ENCODE measurements at places on chromosomes 1 and 21.

GRCh38 chr1:217332431-217333065, 298.3 kb downstream of the GPATCH2 start:
- no peak for DNase-seq

GRCh38 chr1:1833916-1834325, 55.7 kb upstream of the NADK start:
- no peak for DNase-seq

DNA sequence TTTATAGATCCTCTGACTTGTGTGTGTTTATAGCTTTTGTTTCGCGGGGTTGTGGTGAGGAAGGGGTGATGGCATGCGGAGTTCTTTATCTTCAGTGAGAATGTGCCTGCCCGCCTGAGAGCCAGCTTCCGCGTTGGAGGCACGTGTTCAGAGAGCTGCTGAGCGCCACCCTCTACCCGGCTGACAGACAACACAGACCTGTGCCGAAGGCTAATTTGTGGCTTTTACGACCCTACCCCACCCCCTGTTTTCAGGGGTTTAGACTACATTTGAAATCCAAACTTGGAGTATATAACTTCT, 14.4 kb upstream of the CD101 start:
- DNase-seq = peak; percentile 74

GRCh38 chr1:12031039-12031980, 12.0 kb downstream of the MIIP start:
- peak; percentile 62 for DNase-seq

DNA sequence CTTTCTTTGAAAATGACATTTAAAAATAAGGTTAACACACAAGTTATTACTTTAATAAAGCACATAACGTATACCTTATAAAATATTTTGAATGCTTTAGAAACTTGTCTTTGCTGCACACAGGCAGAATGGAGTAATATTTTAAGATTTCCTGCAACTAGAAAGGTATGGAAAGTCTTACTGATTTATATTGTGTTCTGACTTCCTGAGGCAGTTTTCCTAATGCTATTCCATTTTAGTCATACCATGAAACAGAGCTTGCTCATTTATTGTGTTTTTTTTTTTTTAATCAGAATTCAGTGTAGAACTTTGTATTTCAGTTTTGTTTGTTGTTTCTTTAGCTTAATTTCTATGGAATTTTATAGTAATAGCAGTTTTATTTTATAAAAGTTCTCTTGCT, 60.9 kb upstream of the S1PR1 start:
- no peak for DNase-seq

DNA sequence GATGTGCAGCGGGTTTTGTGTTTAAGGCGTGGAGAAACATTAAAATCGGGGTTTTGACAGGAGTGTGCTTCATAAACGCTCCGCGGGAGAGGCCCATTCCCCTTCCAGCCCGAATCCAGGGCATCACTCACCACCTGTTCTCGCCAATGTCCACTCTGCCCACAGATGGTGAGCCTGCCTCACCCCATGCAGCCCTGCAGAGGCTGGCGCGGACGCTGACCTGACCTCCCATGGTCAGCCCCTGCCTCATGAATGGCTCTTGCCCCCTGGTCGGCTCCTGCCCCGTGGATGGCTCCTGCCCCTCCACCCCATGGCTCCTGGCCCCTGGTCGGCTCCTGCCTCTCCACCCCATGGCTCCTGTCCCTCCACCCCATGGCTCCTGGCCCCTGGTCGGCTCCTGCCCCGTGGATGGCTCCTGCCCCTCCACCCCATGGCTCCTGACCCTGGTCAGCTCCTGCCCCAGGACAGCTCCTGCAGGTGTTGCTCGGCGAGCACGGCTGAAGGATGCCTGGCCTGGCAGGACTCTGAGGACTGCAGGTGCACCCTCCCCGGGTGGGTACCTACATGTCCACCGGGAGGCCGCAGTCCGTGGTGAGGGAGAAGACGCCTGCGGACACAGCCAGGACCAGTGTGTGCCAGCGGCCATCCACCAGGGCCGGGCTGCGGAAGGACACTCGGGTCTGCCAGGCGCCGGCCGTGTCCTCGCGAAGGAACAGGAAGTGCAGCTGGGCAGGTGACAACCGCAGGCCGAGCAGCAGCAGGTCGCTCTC, 6.7 kb downstream of the KRTAP10-1 start:
- DNase-seq = no peak

DNA sequence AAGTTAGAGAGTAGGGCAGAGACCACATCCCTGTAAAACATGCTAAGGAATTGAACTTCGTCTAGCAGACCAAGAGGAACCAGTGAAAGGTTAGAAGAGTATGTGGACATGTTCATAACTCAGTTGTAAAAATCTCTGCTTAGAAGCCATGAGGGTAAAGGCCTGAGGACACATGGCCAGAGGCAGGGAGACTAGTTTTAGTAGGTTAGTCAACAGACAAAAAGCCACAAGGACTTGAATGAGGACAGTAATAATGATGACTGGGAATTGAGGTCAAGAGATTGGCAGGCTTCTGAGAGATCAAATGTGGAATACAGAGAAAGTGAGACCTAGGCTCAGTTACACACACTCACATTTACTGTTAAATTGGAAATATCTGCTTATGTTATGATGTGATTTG, 205.5 kb upstream of the HOOK1 start:
- no peak for DNase-seq

GRCh38 chr1:244353551-244354091, 98.1 kb downstream of the ADSS2 start:
- DNase-seq = no peak

DNA sequence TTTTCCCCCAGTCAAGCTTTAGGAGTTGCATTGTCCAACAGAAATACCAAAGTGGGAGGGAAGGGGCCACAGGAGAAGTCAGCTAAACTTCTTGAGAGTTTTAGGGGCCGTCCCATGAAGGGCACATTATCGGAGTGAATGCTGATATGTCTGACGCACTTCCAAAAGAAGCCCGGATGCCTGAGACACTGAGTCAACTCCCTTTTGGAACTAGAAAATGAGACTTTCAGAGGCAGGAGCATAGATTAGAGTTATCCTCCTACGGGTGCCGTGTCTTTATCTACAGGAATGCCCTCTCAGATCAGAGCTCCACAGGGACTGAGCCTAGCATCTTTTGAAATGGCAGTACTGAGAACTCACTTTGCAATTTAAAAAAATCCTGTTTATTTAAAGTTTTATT, 13.1 kb downstream of the ACTN2 start:
- no peak for DNase-seq

GRCh38 chr1:12001249-12001917, 17.9 kb upstream of the MIIP start:
- DNase-seq = peak; percentile 61

GRCh38 chr21:32770871-32771523, 558 bp downstream of the PAXBP1 start:
- peak; percentile 41 for DNase-seq

GRCh38 chr1:2148691-2149090, 45.9 kb downstream of the FAAP20 start:
- peak; percentile 28 for DNase-seq

DNA sequence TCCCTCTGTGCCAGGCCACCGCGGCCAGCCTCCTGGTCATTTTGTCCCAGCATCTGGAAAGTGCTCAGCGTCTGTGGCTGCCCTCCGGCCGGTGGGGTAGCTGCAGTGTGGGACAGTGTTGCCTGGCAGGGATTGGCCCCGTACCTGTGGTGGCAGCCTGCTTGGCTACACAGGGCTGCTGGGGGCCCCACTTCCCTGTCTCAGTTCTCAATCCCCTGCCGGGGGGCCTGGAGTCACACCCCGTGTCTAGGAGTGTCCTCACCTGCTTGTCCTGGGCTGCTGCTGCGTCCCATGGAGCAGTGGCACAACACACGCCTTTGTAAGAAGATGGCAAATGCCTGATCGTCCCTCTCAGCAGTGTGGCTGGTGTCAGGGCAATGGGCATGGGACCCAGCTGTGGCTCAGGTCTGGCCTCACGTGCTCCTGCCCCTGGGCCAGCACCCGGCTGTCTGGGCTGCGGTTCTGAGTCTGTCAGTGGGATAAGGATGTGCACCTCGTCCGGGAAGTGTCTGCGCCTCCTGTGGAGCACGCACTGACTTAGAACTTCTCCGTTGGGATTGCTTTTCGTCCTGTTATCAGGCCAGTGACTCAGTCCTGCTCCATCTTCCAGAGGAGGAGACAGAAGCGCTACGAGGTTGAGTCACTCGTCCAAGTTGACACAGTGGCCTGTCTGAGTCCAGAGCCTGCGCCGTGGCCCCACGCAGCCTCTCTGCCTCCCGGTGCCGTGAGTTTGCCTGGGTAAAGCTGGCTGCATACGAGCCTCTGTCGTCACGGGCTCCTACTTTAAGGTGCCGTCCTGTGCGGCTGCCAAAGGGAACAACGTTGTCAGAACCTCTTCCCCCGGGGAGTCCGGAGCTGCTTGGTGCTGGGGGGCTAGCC, 41.0 kb downstream of the CRYAA start:
- no peak for DNase-seq

DNA sequence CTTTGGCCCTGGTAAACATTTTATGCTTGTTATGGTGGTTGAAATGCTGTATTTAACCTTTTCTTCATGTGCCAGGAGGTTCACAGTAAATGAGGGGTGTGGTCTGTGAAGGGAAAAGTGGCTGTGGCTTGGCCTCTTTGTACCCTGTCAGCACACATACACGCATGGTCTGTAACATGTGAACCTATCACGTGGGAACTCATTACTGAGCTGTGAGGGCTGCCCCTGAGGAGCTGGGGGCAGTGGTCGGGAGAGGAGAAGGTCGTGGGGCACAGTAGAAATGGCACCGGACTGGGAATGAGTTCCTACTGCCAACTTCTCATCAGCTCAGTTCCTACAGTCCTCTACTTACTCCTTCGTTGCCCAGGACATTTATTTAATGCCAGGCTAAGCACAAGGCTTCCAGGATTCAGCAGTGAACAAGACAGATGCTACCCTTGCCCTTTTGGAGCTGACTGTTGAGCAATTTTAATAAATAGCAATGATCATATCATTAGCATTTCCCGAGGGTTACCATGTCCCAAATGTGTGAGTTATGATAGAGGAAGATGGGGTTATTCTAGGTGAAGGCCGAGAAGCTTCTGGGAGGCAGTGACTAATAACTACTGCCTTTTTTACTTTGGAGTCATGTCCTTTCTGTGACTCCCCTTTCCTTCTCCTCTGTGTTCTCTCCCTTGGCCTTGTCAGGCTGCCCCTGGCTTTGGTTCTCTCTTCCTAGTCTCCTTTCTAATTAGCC, 38.8 kb downstream of the DDR2 start:
- no peak for DNase-seq

GRCh38 chr1:44002606-44003157, 11.3 kb downstream of the CCDC24 start:
- DNase-seq = no peak

GRCh38 chr1:65998763-65999583, 206.3 kb downstream of the PDE4B start:
- no peak for DNase-seq

DNA sequence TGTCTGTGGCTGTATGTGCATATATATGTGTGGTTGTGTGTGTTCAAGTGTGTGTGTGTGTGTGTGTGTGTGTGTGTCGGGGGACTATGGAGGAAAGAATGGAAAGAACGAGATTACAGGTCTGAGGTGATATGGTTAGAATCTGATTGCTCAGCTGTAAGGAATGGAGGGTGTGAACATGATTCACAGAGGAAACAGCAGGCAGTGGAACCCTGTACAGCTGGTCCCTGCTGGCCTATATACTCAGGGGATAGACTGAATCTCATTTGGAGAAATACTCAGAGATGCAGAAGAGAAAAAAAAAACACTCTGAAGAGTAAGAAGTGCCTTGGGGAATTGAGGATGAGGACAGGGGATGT, 180.1 kb upstream of the ESRRG start:
- DNase-seq = no peak

GRCh38 chr1:210792250-210793102, 341.5 kb downstream of the KCNH1 start:
- DNase-seq = no peak

DNA sequence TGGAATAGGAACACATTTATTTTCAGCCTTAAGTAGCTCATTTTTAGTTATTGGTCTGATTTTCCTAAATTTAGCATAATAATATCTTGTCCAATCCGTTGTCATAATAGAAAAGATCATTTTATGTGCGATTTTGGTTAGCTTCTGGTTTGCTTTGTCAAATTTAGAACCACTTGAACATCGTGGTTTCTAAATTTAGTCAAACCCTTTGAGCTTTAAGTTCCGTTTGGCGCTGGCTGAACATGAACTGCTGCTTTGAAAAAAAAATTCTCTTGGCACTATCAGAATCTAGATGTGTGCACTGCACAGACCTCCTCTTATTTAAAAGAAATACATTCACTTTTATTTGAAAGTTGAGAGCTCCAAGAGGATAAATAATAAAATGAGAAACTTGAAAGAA, 370.6 kb downstream of the PTPRC start:
- no peak for DNase-seq

DNA sequence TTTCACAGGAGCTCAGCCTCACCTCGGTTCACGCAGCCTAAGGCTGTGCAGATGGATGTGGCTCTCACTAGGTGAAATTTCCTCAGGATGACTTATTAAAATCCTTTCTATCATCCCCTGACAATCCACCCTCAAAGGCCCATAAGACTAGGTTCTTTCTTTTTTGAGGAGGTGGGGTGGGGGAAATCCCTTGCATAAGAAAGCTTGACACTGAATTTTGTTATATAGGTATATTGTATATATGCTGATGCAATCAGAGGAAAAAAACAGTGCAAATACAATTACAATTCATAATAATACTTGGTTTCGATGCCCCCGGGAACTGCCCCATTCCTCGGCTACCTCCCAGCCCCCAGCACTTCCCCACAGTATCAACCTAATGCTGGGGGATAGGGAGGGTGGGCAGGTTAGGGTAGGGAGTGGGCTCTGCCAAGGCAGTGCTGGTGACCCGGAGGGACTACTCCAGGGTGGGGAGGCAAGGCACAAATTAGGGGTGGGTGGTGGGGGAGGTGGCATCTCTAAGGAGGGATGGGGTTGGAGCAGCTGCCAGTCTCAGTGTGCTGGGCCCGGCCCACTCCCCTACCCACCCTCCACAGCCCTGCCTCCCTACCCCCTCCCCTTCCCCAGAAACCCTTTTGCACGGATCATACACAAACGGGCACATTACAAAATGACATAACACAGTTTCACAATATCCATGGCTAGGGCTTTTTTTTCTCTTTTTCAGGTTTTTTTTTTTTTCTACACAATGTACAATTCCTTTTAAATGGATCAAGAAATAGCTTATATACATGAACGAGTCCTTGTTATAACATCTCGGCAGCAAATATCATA, 30.9 kb downstream of the SLC27A3 start:
- DNase-seq = no peak

DNA sequence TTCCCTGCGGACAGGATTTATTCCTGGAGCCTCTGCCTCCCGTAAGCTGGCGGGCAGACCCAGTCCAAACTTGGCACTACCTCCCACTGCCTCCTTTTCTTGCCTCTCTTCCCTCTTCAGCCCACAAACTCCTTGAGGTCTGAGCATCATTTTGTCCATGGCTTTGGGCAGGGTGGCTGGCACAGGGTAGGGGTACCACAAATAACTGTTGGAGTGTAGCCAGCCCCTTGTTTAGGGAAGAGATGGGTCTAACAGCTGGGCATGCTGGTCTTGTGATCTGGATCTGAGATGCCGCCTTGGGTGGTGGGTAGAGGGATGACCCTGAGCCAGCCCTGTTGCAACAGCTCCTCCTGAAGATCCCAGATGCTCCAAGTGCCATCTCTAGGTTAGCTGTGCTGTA, 71.4 kb upstream of the CLDN14 start:
- no peak for DNase-seq

- DNase-seq = no peak
These were observed 17.5 kb downstream of the ADGRB2 start for GRCh38 chr1:31746687-31747086.

Measured in stimulated activated CD4-positive, alpha-beta T cell treated with anti-CD3 and anti-CD28 coated beads, Interleukin-2, amount 100 ng/mL, for 24 hours (primary cell).